ENCODE measurements at places on chromosomes 7 and 10. TPM values are rescaled to one million over a fixed set of nuclear protein-coding genes. Genes with fewer than 3 reads are reported as not detected.

GRCh38 chr7:120799813-120800475, 58.0 kb downstream of the TSPAN12 start:
- peak; percentile 47 for ATAC-seq

DNA sequence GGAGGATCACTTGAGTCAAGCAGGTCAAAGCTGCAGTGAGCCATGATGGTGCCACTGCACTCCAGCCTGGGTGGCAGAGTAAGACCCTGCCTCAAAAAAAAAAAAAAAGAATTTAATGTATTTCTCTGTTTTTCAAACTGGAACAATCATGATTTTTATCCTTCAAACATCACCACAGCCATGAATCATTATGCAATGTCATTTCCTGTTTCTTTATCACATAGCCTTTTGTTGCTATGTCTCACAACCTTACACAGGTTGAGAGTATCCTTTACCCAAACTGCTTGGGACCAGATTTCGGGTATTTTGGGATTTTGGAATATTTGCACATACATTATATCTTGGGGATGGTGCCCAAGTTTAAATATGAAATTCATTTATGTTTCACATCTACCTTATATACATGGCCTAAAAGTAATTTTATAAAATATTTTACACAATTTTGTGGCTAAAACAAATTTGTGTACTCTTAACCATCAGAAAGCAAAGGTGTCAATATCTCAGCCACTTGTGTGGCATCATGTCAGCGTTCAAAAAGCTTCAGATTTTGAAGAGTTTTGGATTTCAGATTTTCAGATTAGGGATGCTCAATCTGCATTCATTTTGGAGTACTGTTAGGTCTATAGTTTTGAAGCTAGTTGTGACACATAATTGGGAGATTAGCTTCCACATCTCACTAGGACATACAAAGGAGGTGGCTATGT, 8.2 kb downstream of the NT5C3A start:
- ATAC-seq: peak; percentile 96

AKR1C1 gene
- total RNA-seq: 0.71 TPM

DNA sequence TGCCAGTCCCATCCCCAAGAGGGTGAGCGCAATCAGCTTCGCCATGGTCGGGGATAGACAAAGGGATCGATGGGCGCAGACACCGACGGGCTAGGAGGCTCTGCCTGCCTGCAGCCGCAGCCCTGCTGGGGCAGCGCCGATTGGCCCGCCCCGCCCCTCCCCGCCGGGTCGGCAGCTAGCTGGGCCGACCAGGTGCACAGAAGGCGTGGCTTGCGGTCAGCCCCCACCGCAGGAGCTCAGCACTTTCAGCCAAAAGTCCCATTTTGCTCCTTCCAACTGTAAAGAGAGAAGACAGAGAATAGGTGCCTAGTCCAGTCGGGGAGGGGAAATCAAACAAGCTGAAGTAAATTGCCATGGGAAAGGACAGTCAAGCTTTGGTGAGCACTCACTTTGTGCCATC, at the start of gene PON1:
Gene PON1 (minus strand): TSS at position 102 of the 400 bp plus-strand sequence. CDS start 57 bp downstream, at position 45.
- peak; percentile 62 for ATAC-seq

- no peak for ATAC-seq
Measured at GRCh38 chr10:47037654-47038425, 126.6 kb downstream of the PTPN20 start.

DNA sequence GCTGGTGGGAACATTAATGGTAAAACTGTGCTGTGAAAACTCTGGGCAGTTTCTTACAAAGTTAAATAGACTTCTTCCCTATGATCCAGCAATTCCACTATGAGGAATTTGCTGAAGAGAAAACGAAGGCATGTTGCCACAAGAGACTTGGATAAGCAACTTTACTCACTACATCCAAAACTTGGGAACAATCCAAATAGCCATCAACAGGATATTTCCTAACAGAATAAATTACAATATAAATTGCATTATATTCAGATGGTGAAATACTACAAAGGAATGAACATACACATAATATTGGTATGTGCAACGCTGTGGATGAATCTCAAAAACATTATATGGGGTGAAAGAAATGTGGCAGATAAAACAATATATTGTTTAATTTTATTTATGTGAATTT, 21.4 kb upstream of the MKI67 start:
- ATAC-seq: no peak

GRCh38 chr10:48494073-48494472, 110.8 kb downstream of the ARHGAP22 start:
- no peak for ATAC-seq

DNA sequence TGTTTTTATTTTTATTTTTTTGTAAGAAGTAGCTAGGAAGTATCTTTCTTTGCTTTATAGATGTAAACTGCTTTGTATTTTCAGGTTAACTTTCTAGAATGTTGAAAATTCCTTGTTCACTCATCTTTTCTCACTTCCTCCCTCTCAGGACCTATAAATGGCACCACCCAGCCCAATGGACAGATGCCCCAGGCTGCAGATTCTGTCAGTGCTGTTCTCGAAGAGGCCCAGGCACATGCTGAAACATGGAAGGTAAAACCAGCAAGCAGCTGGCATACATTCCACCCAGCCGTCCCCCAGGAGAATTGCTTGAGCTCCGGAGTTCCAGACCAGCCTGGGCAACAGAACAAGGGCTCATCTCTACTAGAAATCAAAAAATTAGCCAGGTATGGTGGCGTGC, 47.1 kb upstream of the PDSS1 start:
- ATAC-seq: no peak

VGF gene
- 0.48 TPM for total RNA-seq

DNA sequence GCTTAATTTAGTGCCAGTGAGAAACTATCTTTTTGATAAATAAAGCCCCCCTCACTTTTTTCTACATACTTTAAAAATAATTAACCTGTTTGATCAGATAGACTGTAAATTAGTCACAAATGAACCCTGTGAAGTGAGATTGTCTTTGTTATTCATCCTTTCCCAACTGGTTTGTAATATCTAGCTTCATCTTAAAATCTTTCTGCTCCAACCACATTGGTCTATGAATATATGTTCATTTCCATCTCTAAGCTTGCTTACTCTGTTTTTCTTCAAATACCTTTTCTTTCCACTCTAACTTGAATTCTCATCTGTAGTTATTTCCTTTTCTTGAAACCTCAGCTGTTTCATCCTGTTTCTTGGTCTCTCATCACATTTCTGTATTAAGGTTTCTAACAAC, 12.1 kb downstream of the MARCHF5 start:
- ATAC-seq: peak; percentile 83

MCM10 gene
- 36.4 TPM for total RNA-seq

DNA sequence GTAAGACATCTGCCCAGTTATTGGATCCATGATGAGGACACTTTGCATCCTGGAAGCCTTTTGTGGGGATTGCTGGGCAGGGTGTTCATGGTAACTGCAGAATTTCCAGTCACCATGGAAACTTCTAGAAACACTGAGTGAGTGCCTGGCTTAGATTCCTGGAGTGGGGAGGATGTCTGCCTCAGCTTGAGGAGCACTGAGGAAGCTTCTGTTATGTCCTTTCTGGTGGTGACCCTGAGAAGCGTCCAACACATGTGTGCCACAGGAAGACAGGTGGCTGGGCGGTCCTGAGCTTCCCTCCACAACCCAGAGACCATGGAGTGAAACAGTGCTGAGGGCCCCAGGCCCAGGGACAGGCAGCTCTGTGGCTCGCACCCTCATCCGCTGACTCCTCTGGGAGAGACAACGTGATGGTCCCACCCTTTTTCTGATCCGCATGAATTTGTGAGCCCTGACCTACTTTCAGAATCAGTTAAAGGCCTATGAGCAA, 191.8 kb upstream of the CXCL12 start:
- no peak for ATAC-seq

DNA sequence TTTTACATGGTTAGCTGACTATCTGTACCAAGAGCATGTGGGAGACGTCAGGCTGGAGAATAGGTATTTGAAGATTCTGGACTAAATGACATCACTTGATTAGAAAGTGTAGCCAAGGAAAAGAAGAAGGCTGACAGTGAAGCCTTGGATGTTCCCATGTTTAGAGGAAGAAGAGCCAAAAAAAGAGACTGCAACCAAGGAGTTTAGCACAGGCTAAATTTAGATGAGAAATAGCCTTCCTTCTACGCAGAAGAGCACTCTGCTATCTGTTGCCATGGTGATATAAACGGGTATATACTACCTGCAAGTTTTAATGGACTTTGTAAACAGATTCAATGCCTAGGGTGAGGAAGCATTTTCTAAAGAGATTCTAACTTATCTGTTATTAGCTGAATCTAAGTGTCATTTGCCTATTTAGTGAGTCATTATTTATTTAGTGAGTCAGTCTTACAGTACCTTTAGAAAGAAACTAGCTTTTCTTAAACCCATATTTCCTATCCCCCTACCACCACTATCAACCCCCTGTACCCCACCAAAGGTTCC, 69.8 kb downstream of the CDK6 start:
- no peak for ATAC-seq
